ENCODE measurements at places on chromosomes 16 and 17.

- peaks cover 27% of the 10 kb centered on the region for H3K36me3 ChIP-seq
- H3K27ac ChIP-seq, result no peak overlapping the region
- peaks cover 22% of the 10 kb centered on the region for H3K4me1 ChIP-seq
- no peak overlapping the region for H3K4me3 ChIP-seq
- H3K27me3 ChIP-seq, result no peaks in the 10 kb centered on the region
- no peak for DNase-seq
These were observed 2.4 kb upstream of the MED13 start for GRCh38 chr17:62067165-62068145.

DNA sequence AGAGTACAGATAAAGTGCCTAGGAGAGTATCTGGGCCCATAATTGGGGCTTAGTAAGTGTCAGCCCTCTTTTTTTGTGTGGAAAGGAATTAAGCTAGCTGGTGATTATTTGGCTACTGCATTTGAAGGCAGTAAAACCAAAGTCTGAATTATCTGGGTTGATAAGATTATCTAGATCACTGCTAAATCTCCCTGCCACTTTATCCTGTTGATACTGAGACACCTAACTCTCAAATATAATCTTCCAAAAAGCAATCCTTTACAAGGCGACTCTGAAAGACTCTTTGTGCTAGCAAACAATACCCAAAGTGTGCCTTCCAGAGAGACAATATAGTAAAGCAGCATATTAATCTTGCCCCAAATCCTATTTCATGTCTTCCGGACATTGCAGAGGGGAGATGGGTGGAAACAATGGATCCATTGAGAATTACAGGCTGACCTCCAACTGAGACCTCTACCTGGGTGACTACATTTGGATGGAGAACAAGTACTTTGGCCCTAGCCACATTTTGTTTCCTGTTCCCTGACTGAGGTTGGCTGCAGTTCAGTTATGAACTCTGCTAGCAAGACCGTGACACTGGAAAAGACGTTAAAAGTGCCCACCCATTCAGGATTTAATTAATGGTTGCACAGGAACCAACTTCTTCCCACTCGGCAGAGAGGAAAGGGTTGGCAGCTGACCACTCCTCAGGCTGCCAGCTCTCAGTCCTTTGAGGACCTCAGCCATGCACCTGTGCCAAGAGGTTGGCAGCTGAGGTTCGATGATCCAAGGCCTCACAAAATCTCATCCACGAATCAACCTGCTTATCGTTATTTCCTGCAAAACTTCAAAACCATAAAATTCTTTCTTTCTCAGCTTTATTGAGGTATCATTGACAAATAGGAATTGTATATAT lies 72.6 kb downstream of the SYCE1L start:
- H3K4me1 ChIP-seq, result no peaks in the 10 kb centered on the region
- no peak overlapping the region for H3K27ac ChIP-seq
- H3K4me3 ChIP-seq, result no peak overlapping the region
- peaks cover 47% of the 10 kb centered on the region for H3K27me3 ChIP-seq

GRCh38 chr16:50035468-50035992 lies 10.5 kb downstream of the CNEP1R1 start:
- H3K27ac ChIP-seq, result no peak overlapping the region
- DNase-seq, result no peak
- H3K36me3 ChIP-seq, result peaks cover 55% of the 10 kb centered on the region
- no peak overlapping the region for H3K4me3 ChIP-seq
- no peaks in the 10 kb centered on the region for H3K27me3 ChIP-seq

- no peaks in the 10 kb centered on the region for H3K4me1 ChIP-seq
- no peak overlapping the region for H3K27ac ChIP-seq
- H3K4me3 ChIP-seq, result no peak overlapping the region
- no peak for DNase-seq
These were observed 238.9 kb downstream of the CDH8 start for GRCh38 chr16:61797296-61797795.

DNA sequence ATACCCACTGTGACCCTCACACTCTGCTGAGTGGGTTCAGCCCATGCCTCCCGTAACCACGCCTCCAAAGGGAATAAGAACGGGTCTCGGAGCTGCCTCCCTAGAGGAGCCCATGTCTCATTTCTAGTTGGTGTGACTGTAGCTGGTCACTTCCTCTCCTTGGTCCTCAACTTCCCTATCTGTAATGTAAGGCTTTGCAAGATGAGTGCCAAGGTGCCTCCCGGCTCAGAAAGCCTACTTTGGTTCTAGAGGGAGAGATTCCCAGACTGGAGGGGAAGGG lies 20.8 kb downstream of the C16orf74 start:
- peaks cover 5% of the 10 kb centered on the region for H3K4me1 ChIP-seq
- H3K27me3 ChIP-seq, result no peaks in the 10 kb centered on the region
- H3K27ac ChIP-seq, result peak overlapping the region; percentile 6
- no peak for DNase-seq
